IPS-NIHi11 (cell line): ENCODE measurements at places on chromosomes 7 and 10.
A peak's percentile ranks its signal among the peaks of the same experiment; 100 is the strongest.

DNA sequence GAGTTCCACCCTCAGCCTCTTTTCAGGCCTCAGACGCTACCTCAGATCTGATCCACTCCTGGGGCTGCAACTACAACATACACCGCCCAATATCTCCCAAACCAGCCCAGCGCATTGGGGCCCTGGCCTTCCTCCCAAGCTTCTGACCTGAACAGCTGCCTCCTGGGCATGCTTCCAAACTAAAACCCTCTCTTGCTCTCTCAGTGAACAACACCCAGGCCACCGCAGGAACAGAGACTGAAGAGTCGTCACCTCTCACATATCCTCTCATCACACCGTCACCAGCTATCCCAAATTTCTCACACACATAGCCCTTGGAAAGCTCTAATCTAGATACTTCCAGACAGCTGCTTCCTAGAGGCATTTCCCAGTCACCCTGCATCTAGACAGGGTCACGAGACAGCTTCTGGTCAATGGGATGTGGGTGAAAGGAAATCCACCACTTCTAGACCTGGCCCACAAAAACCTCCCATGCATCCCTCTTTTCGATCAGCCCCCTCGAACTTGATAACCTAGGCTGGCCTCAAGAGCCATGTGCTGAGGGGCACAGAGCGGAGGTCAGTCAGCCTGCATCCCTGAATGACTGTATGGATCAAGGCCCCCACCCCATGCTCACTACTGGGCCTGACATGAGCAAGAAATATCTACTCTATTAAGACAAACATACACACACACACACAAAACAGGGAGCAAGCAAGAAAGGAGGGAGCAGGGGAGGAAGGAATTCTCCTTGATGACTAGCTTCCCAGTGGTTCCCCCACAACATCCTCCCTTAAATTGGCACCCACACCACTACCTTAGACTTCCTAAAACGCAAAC lies 1.8 kb downstream of the PARP12 start:
- no peak for DNase-seq

DNA sequence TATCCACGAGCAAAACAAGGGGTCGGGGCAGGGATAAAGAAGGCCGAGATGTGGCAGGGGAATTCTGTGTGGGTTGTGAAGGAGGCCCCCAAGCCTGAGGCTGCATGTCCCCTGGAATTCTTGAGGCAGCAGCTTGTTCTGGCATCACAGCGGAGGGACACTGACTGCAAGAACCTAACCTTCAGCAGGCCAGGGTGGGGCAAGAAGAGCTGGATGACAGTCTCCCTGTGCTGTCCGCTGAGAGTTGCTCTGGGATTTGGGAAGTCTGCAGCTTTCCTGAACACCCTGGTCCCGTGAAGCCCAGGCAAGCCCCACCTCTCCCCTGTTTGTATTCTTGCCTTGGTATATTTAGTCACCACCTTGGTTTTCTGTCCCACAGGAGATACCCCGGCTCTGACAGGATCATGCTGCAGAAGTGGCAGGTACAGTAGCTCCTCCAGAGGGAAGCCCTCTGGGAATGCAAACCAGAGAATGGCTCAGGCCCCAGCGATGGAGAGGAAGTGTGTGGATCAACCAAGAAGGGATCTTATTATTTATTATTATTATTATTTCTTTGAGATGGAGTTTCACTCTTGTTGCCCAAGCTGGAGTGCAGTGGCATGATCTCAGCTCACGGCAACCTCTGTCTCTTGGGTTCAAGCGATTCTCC lies 1.9 kb upstream of the LRRC18 start:
- DNase-seq = no peak

- no peak for DNase-seq
Observed at GRCh38 chr7:108603656-108604306, 34.1 kb downstream of the DNAJB9 start.

GRCh38 chr7:95865716-95866371 lies 93.5 kb downstream of the DYNC1I1 start:
- DNase-seq = no peak

DNA sequence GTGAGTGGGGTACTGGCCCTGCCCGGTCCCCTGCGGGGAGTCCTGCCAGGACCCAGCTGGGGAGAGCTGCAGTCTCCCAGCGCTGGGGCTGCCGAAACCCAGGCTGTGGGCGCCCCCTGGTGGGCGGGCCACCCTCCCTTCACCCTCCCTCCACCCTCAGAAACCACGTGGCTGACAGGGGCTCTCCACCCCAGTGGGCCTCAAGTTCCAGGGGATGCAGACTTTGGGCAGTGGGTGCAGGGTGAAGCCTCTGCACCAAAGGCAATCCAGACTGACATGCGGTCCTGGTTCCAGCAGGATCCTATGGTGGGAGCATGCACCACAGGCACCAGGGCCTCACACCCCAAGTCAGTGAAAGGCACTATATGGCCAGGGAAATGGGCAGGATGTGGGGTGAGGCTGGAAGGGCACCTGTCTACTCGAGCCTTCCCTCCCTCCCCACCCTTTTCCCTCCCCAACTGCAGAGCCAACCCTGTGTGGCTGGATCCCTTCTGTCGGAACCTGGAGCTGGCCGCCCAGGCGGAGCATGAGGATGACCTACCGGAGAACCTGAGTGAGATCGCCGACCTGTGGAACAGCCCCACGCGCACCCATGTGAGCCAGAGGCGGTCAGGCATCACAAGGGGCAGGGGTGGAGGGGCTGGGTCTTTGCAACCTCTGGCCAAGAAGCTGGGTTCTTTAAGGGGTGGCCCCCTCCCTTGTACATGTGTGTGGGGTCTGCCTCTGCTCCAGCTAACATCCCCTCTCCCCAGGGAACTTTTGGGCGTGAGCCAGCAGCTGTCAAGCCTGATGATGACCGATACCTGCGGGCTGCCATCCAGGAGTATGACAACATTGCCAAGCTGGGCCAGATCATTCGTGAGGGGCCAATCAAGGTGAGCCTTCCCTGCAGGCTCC lies 38.8 kb downstream of the PSAP start:
- DNase-seq = peak; percentile 84

DNA sequence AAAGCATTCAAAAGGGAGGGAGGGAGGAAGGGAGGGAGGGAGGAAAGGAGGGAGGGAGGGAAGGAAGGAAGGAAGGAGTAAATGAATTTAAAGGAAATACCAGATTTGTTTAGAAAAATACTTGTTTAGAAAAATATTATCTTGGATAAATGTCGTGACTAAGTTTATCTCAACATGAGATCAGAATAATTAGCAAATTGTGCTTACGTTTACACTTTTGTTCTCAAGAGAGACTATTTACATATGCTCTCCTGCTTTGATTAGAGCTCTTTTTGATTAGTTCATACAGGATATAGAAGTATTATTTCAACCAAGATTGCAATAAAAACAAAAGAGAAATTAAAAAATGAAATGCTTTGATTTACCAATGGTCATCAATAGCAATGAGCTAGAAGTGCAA lies 186.2 kb downstream of the HIBADH start:
- DNase-seq = no peak

DNA sequence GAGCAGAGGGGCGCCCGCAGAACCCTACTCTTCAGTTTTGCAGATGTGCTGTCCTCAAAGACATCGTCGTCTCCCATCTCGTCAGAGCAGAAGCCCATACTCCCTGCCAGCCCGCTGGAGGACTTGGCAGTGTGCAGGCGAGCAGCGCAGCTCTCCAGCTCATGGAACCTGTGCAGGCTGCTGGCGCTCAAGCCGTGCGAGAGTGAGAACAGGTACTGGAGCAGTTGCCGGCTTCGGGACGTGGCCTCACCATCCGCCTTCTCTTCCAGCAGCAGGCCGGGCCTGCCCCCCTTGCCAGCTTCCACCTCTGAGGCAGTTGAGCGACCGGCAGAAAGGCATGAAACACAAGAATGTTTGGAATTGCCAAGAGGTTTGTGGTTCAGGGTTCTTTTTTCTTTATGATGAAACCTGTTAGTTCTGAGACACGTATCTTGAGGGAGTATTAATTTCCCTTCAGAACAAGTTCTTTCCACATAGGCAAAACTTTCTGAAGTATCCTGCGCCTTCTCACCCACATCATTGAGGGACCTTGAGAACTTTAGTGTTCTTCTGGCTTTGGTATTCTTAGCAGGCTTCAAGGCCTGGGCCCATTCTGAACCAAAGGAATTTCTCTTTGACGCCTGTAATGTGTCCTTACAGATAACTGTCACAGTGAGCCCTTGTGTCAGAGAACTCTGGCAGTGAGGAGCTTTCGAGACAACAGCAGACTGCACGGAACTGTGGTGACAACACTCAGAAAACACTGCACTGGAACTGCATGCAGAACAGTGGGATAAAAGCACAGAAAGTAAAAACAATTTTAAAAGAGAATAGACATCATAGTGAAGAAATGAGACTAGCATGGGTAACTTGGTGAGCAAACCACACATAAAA lies 89.5 kb downstream of the ALOX5 start:
- DNase-seq = no peak

GRCh38 chr7:124765401-124766352 lies at the start of gene GPR37:
Gene GPR37 (minus strand): TSS chr7:124765792. CDS start chr7:124764976, 816 bp downstream.
- DNase-seq = peak; percentile 90

DNA sequence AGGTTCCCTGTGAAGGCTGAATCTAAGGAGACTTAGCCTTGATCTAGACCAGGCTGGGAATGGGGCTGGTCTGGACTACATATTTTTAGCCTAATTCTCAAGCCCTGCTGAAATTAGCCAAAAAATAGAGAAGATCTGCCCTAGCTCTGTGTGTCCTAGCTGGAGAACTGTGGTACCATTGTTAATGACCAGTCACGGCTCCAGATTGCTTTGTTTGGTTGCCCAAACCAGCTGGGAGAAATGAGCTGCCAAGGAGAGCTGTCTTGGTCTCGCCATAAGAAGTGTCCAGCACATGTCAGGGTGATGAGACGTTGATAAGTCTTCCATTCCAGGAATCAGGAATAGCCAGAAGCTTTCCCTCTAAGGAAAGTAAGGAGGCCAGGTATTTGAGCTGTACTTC lies 20.7 kb downstream of the GBX1 start:
- no peak for DNase-seq

GRCh38 chr10:26802527-26802926 lies 58.2 kb downstream of the ABI1 start:
- no peak for DNase-seq

GRCh38 chr10:48699011-48699627 lies 14.4 kb downstream of the WDFY4 start:
- DNase-seq = no peak

DNA sequence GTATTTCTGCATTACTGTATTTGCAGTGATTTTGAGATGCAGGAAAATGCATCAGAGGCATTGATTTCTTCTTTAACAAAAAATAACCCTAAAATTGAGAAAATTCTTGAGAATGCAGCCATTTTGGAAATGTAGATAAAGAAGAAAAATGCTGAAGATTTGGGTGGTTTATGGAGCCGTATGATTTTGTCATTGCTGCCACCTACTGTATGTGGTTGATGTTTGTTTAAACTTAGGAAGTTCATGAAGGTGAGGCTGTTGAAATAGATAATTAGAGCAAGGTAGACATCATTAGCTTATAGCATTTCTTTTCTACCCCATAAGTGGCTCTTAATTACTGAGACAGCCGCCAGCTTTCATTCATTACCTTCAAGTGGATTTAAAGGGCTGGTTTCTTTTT lies 92.1 kb upstream of the SAMD8 start:
- DNase-seq = no peak

- DNase-seq = peak; percentile 54
Observed at GRCh38 chr7:39623732-39624441, 515 bp downstream of the RALA start.

DNA sequence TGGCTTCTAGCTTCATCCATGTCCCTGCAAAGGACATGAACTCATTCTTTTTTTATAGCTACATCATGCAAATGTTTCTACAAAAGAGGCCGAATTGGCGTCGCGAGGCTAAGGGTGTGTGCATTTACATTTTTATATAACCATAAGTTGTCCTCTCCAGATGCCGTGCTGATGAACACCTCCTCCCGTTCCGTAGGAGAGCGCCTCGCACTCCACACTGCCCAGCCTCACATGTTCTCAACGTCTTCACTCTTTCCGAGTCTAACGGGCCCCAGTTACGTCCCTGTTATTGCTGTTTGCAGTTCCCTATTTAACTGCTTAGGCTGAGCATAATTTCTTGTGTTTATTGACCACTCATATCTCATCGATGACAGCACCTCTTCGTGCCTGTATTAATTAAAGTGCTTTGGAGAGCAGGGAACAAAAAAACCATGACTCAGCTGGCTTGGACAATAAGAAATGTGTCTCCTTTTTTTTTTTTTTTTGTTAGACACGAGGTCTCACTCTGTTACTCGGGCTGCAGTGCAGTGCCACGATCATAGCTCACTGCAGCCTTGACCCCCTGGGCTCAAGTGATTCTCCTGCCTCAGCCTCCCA lies 113.5 kb upstream of the SDK1 start:
- DNase-seq = no peak

DNA sequence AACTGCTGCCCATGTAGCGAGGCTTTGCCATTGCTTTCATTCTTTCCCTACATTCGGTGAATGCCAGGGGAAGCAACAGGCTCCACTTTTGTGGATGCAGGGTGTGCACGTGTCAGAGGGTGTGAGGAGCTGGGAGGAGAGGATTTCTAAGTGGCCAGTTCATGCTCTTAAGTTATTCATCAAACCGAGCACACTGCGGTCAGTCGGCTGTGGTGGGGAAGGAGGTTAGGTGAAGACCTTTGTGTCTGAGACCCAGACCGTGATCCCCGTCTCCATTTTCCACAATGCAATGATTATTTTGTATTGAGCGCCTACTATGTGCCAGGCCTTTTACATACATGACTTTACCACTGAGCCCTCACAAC lies 438.6 kb upstream of the GALNT17 start:
- DNase-seq = no peak

DNA sequence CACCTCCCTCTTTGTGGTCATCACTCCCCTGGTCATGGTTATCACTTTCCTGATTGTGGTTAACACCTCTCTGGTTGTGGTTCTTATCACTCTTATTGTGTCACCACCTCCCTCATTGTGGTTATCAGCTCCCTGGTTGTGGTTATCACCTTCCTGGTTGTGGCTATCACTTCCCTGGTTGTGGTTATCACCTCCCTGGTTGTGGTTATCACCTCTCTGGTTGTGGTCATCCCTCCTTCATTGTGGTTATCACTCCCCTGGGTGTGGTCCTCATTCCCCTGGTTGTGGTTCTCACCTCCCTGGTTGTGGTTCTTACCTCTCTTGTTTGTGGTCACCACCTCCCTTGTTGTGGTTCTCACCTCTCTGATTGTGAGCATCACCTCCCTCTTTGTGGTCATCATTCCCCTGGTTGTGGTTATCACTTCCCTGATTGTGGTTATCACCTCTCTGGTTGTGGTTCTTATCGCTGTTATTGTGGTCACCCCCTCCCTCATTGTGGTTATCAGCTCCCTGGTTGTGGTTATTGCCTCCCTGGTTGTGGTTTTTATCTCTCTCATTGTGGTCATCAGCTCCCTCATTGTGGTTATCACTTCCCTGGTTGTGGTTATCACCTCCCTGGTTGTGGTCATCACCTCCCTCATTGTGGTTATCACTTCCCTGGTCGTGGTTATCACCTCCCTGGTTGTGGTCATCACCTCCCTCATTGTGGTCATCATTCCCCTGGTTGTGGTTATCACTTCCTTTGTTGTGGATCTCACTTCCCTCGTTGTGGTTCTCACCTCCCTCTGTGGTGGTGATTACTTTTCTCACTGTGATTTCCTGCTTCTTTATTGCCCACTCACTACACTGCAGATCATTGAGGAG lies 106.7 kb downstream of the GPR26 start:
- no peak for DNase-seq
